Stimulated activated CD8-positive, alpha-beta memory T cell treated with anti-CD3 and anti-CD28 coated beads, Interleukin-15, amount 100 ng/mL, for 24 hours (primary cell): ENCODE measurements at places on chromosomes 13 and 19.

DNA sequence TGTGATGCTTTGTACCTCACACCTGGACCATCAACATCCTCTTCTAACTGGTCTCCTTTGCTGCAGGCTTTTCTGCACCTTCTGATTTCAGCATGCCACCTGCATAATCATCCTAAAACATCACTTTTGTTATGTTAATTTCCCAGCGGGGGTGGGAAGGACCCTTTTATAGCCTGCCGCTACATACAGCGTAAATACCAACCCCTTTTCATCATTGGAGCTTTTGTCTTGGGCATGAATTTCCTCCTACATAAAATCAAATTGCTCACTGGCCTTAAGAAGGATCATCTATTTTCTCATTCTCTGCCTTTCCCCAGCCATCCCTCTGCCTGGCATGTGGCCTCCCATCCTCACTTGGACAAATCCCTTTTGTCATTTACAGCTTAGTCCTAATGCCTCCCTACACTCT lies 124.7 kb downstream of the RBM26 start:
- no peak for DNase-seq

GRCh38 chr13:51827254-51827653 lies 17.7 kb downstream of the TMEM272 start:
- DNase-seq: no peak

- DNase-seq: no peak
Measured at GRCh38 chr19:9043524-9043923, 33.3 kb upstream of the MUC16 start.

- no peak for DNase-seq
Measured at GRCh38 chr19:33194886-33195644, 935 bp downstream of the LRP3 start.

GRCh38 chr13:27979001-27979643 lies 9.4 kb downstream of the URAD start:
- DNase-seq: no peak

DNA sequence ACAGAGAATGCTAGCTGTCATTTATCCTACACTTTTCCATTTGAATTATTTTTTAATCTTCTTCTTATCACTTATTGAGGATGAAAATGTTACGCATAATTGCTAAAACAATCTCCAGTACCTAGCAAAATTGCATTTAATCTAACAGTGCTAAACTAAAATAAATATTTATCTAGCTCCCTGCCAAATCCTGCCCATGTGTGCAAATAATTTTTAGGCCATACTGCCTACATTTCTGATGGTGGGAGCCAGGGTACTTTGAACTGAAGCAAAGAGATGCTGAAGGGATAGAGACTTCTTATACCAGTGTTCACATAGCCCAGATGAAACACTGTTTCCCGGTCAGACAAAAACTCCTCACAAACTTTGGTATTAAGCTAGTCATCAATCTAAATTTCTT lies 1268.7 kb upstream of the PCDH20 start:
- DNase-seq: no peak

- DNase-seq: no peak
Measured at GRCh38 chr19:44845286-44845611, 848 bp upstream of the NECTIN2 start.

DNA sequence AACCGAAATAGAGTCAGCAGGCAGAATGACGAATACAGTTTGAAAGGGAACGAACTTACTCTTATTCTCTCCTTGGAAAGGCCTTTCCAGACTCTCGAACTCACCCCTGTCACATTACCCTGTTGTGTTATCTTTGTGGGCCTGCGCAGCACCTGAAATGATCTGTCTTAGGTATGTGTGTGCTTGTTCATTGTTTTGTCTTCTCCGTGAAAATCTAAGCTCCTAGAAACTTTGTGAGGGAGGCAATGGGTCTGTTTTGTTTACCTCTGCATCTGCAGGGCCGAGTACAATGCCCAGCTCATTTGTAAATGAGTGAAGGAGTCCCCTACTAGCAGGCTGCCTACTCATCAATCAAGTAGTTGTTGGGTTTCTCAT lies 19.6 kb downstream of the HMGB1 start:
- DNase-seq: no peak

GRCh38 chr13:96835546-96835945 lies 158.7 kb downstream of the OXGR1 start:
- DNase-seq: no peak

DNA sequence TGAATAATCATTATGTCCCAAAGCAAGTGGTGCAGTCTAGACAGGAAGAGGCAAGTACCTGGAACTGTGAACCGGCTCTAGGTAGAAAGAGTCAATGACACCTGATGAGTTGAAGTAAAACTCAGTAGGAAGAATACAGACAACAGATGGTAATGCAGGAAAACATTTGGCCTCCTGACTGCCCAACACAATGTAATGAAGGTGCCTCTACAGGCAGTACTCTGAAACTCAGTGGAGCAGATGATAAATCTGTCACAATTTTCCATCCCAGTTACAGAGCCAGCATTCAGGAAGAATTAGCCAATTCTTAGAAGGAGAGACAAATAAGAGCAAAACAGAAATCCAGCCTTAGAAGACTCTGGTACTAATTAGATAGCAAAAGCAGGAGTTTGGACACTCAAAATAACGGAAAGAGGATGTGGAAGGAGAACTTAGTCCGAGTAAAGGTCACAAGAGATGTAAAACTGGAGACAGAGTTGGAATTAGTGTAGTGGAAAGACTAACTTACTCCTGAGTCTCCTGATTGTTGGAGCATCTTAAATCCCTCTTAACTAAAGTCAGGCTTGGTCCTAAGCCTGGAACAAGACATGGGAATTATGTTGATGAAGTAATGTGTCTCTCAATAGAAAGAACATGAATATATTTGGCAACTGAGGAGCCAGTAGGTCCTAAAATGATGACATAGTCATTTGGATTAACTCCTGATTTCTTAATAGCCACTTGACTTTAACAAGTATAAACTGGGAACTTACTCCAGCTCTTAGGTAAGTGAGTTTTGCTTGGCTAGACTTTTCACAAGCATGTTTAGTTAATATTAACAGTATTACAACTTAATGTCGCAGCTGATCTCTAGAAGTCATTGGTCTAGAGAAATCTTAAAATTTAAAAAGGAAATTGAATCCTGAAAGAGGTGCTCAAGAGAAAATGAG lies 457.3 kb upstream of the MIR17HG start:
- no peak for DNase-seq

- DNase-seq: peak; percentile 65
Measured at GRCh38 chr19:52028027-52028779, at the start of gene ZNF614. Gene ZNF614, minus strand, starts transcription at chr19:52028379. Its CDS starts 2,634 bp downstream, at chr19:52025745.

DNA sequence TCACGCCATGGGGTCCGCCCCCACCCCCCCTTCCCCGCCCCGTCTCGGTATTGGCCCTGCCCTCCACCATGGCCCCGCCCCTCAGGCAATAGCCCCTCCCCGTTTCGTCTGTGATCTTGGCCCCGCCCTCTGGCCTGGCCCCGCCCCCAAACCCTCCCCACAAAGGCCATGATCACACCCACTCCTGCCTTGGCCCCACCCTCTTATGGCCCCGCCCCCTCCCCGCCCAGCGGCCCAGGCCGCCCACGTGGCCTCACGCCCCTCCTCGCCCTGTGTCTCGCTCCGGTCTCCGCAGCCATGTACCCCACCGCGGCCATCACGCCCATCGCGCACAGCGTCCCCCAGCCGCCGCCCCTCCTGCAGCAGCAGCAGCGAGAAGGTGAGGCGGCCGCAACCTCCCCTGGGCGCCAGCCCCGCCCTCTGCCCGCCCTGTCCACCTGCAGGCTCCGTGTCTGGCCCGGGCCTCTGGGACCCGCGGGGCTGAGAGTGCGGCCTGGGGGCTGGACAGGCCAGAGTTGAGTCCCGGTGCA lies 61.3 kb downstream of the CELF5 start:
- peak; percentile 33 for DNase-seq

DNA sequence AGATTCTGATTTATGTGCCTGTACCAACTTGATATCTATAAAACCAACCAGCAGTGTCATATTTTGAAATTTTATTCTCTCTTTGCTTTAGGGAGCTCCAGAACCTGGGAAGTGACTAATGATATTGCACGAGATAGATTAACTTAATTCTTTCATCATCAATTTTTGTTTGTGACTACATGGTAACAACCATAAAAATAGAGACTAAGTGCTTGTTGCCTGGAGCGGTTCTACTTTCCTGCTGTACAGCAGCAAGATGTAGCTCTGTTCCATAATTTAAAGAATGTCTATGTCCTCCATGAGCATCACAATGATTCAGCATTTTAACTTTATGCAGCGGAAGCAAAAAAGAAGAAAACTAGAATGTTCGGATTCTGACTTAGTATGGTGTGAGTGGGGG lies 275.6 kb downstream of the KLF5 start:
- DNase-seq: no peak

GRCh38 chr13:48621056-48621455 lies 32.7 kb upstream of the CYSLTR2 start:
- DNase-seq: no peak

- DNase-seq: no peak
Measured at GRCh38 chr13:43785261-43785649, 1.5 kb downstream of the ENOX1 start.

DNA sequence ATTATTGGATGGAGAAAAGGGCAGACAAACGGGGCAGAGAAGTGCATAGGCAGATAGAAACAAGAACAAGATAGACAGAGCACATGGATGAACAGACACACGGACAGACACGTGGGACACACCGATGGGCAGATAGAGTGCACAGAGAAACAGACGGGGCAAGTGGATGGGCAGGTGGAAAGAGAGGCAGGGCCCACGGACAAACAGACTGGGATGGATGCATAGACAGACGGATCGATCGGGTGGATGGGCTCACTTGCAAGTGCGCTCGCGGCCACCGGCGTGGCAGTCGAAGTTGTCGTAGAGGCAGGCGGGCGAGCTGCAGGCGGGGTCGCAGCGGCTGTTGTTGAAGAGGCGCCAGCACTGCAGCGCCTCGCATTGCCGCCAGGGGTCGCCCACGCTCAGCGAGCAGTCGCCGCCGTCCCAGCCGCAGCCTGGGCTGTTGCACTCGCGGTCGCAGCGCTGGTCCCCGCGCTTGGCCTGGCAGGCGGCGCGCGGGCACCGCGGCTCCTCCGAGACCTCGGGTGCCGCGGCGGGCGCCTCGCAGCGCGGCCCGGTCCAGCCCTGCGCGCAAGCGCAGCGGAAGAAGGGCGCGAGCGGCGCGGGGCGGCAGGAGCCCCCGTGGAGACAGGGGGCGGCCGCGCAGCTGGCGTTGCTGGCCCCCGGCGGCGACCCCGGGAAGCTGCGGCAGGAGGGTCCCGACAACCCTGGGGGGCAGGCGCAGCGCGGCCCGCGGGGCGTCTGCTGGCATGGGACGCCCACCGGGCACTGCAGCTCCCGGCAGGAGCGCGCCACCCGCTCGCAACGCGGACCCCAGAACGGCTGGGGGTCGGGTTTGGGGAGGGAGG lies 23.3 kb downstream of the NOTCH3 start:
- DNase-seq: peak; percentile 78

DNA sequence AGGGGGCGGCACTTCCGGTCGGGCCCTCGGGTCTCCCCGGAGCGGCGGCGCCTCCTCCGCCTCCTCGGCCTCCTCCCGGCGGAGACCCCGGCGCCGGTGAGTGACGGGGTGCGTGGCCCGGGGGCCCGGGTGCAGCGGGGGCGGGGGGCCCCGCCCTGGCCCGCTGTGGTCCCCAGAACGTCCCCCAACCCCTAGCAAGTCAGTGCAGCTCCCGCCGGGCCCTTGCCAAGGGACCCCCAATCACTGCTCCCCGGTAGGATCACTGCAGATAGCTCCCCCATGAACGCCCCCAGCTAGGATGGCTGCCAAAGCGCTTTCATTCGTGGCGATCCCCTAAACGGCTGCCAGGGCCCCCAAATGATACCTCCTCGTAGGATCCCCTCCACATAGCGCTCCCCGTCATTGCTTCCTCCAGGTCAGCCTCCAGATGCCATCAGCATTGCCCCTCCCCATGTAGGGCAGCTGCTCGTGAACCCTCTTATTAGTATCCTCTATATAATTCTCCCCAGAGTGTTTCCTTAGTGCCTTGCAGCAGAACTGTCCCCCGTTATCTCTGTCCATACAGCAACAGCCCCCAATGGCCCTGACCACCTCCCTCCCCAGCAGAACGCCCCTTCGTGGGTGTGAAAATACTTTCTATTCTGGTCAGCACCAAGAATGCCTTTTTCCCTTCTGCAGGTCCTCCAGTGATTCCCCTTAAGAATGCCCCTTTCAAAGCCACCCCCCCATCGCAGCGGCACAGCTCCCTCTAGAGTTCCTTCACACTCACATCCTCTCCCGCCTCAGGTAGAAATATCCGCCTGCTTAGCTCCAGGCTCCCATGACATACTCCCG lies at the start of gene ZNF865:
Gene ZNF865, plus strand, starts transcription at position 11 of the 834 bp plus-strand sequence. CDS start 7,972 bp downstream, outside the sequence.
- DNase-seq: peak; percentile 35

DNA sequence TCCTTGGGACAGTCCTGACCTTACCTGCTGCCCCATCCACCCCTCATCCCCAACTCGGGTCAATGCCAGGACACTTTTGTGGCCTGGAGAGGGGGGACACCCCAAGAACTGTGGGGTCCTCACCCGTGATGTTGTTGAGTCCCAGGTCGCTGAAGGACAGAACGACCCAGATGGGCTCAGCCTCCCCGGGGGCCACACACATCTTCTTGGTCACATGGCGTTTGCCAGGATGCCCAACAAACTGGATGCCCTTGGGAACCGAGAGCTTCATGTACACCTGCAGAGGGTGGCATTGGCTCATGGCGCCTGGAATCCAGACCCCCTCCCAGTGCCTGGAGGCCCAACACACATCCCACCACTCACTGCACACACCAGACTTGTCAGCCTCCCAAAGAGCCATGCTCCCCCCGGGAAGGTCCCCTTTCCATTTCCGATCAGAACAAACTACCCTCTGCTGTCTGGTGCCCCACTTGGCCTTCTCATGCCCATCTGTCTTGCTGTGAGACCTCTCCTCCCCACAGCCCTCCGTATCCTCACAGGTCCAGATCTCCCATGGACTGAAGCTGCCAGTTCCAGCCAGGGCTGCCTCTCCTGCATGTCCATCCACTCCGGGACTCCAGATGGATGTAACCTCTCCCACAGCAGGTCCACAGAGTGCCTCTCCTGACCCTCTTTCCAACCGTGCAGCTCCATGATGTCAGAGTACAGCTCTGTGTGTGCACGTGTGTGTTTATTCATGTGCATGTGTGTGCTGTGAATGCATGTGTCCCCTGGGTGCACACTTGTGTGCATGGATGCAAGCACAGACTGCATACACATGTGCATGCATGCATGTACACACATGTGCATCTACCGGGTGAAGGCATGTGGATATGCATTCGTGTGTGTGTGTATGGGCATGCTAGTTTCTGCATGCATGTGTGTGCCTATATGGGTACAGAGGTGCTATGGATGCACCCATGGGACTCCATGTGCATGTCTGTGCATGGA lies 58.4 kb downstream of the F2RL3 start:
- DNase-seq: no peak

GRCh38 chr19:47854459-47854858 lies 4.6 kb upstream of the TPRX2 start:
- DNase-seq: no peak

GRCh38 chr19:326871-327270 lies 17.7 kb downstream of the MIER2 start:
- no peak for DNase-seq

GRCh38 chr19:9811139-9811538 lies 7.7 kb downstream of the FBXL12 start:
- no peak for DNase-seq

DNA sequence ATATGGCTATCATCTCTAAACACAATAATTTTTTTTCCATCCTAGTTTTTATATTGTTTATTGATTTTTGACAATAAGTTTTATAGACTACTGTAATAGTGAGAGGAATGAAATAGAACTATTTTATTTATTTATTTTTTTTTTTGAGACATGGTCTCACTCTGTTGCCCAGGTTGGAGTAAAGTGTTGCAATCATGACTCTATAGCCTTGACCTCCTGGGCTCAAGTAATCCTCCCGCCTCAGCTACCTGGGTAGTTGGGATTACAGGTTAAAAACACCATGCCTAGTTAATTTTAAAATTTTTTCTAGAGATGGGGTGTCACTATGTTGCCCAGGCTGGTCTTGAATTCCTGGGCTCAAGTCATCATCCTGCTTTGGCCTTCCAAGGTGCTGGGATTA lies 8.5 kb upstream of the ZNF442 start:
- DNase-seq: no peak
